ENCODE measurements at places on chromosomes 13 and 19.
A peak's percentile ranks its signal among the peaks of the same experiment; 100 is the strongest.

- no peak for DNase-seq
Observed at GRCh38 chr19:38699647-38700349, 44.5 kb downstream of the CAPN12 start.

DNA sequence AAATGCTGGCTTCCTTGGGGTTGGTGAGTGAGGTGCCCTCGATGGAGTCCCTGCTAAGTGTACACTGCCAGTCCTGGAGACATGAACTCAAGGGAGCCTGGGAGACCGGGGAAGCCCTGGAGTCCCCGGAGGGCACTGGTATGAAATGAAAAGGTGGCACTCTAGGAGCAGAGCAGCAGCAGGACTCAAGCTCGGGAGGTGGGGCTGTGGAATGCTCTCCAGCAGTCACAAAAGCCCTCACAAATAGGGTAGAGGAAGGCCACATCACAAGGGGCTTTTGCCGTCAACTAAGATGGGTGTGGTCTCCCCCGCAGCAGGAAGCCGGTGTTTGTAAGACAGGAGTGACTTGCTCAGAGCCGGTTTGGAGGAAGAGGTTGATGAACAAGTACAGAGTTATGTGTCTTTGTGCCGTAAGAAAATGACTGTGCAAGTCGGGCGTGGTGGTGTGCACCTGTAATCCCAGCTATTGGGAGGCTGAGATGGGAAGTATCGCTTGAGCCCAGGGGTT, 19.3 kb downstream of the CCNE1 start:
- DNase-seq = no peak

DNA sequence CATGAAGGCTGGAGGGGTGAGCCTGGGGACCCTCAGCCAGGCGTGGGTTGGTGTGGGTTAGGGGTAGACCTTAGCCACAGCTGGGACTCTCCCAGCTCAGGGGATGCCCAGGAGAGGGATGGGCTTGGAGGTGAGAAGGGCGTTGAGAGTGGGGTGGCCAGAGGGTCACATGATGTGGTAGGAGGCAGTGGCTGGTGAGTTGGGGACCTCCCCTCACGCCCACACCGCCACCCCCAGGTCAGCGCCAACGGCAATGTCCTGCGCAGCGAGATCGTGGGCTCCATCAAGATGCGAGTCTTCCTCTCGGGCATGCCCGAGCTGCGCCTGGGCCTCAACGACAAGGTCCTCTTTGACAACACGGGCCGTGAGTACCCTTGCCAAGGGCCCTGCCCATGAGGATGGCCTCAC, 28.5 kb downstream of the AP1M1 start:
- no peak for DNase-seq

- DNase-seq = no peak
Observed at GRCh38 chr13:48977973-48978372, 2.3 kb downstream of the FNDC3A start.

DNA sequence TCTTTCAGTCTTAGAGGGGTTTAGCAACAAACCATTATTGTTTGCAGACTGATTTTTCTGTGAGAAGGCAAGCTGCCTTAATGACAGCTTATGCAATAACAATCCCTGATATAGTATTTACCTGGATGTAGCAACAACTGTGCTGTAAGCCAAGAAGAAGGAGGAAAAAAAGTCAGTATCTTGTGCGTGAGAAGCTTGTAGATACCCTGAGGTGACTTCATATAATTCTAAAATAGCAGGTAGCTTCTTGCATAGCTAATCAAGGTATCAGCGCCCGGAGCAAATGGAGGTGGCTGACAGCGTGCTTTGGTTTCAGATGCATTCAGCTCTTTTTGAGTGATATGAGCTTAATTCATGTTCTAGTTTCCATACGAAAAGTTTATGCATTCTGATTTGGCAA, 309.8 kb downstream of the KLF5 start:
- no peak for DNase-seq

DNA sequence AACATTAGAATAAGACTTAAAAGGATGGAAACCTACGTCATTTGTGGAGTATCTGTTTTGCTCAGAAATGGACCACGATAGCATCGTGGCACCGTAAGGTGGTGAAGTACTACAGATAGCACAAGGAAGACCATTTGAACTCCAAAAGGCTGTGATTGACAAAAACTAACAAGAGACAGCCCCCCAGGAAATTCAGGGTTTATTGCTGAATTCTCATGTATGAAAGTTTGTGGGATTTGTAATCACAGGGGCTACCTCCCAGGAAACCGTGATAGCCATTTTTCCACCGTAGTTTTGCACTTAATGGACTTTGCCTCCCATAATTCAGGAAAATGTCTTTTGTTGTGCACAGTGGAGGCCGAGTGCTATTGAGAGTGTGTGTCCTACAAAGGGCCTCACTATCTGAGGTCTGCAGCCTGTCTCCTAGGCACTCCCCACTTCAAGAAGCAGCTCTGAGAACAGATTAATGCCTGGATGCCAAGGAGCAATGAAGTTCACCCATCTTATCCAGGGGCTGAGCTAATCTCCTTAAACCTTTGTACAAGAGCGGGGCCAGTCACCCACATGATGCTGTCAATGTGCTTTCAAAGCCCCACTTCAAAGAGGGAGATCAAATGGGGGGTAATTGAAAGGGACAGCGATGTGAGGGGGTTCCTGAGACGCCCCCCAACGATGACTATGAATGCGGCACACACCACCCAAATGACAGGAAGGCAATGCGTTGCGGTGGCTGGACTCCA, 182.6 kb downstream of the COL4A1 start:
- no peak for DNase-seq

DNA sequence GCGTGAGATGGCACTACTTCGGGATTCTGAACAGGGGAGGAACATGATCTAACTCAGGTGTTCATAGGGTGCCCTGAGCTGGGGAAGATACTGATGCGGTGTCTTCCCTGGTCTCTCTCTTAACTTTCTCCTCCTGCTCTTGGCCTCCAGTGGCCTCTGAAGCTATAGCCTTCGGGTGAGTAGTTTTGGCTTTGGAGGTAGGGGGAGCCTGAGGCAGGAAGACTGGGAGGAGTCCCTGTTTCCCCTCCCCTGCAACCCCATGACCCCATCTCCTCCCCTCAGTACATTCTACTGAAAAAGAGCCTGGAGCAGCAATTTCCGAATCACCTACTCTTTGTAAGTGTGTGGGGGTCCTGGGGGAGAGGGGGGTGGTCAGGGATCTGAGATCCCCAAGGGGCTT, 3.5 kb downstream of the SELENOV start:
- DNase-seq = no peak

- no peak for DNase-seq
Observed at GRCh38 chr19:277581-278165, 13.5 kb downstream of the PLPP2 start.

DNA sequence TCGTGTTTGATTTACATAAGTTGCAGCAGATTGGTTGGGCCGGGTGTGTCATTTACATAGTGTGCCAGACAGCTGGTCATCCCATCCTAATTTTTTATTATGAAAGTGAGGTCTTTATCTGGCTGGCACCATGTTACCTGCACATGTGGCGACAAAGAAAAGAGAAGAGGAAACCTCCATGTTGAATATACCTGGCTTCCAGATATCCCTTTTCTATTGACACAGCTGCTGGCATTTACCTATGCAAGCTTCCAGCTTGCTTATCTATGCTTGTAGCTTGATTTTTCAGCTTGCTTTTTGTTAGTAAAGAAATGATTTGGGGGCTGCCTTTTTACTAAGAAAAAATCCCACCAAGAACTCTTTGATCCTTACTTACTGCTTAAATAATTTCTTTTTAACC, 681.3 kb upstream of the SLITRK1 start:
- DNase-seq = no peak

GRCh38 chr13:113642563-113642962, 15.4 kb downstream of the ATP4B start:
- no peak for DNase-seq

DNA sequence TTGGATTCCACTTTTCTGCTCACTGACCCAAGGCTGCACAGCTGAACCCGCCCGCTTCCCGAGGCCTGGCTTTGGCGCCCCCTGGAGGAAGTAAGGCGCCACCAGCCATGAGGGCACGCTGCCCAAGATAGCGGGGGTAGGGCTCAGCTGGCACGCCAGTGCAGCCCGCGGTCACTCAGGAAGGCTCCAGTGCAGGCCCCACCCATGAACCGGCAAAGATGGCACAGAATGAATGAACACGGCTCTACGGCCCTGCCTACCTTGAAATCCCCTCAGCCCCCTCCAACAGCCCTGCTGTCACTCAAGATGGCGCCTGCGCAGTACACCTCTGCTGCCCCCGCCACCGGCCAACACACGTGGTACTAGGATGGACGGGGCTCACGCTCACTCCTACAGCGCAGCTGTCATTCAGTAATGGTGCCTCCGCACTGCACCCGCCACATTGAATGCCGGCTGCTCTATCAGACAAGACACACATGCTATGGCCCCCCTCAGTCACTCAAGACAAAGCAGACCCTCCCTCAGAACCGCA, 3.0 kb downstream of the PEG3 start:
- peak; percentile 81 for DNase-seq

GRCh38 chr19:13043285-13043684, 48.0 kb downstream of the NFIX start:
- no peak for DNase-seq

DNA sequence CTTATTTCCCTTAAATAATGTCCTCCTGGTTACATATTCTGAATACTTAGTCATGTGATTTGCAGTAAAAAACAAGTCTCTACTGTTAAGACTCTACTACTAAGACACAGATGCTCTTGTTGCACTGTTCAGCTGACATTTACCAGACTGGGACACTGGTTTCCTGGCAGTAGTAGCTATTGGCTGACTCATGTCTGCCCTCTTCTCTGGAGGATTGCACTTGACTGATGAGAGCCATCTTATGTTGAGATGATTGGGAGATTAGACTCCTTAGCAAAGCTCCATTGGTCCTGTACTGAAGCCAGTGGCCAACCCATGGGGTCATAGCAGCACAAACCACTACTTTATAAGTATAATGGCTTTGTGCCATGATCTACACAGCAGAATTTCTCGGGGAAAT, 1672.6 kb upstream of the PCDH20 start:
- DNase-seq = no peak

- no peak for DNase-seq
Observed at GRCh38 chr19:48506138-48506733, 5.4 kb downstream of the LMTK3 start.

DNA sequence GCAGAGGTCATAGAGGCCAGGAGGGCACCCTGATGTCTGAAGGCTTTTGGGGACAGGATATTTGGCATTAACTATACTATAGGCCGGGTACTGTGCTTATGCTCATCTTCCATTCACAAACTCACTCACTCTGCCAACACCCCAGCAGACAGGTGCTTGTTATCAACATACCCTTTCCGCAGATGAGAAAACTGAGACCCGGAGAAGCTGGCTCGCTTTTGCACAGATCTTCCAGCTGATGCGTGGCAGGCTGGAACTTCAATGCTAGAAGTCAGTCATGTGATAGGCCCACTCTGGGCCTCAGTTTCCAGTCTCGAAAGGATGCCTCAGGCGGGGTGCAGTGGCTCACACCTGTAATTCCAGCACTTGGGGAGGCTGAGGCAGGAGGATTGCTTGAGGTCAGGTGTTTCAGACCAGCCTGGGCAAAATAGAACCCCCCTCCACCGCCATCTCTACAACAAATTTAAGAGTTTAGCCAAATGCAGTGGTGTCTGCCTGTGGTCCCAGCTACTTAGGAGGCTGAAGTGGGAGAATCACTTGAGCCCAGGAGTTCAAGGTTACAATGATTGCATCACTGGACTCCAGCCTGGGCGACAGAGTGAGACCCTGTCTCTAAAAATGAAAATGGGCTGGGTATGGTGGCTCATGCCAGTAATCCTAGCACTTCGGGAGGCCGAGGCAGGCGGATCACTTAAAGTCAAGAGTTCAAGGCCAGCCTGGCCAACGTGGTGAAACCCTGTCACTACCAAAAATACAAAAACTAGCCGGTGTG, 9.5 kb downstream of the CNN1 start:
- DNase-seq = no peak

- DNase-seq = no peak
Observed at GRCh38 chr19:15563325-15563794, 51.7 kb upstream of the CYP4F8 start.

DNA sequence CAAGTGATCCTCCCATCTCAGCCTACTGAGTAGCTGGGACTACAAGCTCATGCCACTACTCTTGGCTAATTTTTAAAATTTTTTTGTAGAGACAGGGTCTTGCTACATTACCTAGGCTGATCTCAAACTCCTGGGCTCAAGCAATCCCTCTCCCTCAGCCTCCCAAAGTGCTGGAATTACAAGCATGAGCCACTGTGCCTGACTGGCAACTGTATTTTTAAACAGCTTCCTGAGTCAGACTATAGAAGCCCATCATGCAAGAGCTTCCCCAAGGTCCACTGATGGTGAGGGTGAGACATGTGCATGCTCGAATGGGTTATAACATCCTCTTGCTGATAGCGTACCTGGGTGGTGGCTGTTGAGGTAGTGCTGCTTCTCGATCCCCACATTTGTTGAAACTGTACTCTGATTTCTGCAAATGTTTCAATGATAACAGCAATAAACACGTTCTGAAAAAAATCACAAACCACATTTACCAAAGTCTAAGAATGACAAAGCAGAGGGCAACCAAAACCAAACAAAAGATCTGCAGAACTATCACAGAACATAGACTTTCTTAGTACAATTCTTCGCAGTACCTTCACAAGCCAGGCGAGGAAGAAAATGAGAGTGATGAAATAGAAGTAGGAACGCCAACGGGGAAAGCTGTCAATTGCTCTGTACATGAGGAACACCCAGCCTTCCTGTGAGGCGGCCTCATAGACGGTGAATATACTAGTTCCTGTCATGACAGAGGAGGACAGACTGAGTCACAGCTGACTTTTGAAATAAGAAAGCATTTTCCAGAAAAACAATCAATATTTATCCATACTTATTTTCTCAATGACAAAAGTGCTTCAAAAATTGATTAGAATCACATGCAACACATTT, 124.4 kb downstream of the NALCN start:
- no peak for DNase-seq

Measured in amygdala (tissue), 56 donors.